ENCODE measurements at places on chromosomes 13 and 19. TPM values are rescaled to one million over a fixed set of nuclear protein-coding genes. Genes with fewer than 3 reads are reported as not detected.

GRCh38 chr19:1235625-1236538 lies 1.9 kb downstream of the CBARP start:
- no peak overlapping the region for H3K27ac ChIP-seq
- H3K27me3 ChIP-seq = no peaks in the 10 kb centered on the region
- no peak overlapping the region for H3K4me3 ChIP-seq

Gene DLL3
- not detected for total RNA-seq

Gene CABP5
- not detected for total RNA-seq

- no peaks in the 10 kb centered on the region for H3K27me3 ChIP-seq
- peaks cover 1% of the 10 kb centered on the region for H3K36me3 ChIP-seq
- peak overlapping the region; percentile 47 for H3K27ac ChIP-seq
- peak overlapping the region; percentile 50 for H3K4me3 ChIP-seq
- DNase-seq = peak; percentile 93
- H3K4me1 ChIP-seq = peaks cover 62% of the 10 kb centered on the region
Observed at GRCh38 chr19:38736036-38736412, 8.2 kb downstream of the CAPN12 start.

Gene ZSCAN4
- not detected for total RNA-seq

Gene TMPRSS9
- total RNA-seq = not detected

- no peaks in the 10 kb centered on the region for H3K27me3 ChIP-seq
- no peak for DNase-seq
- peaks cover 84% of the 10 kb centered on the region for H3K4me1 ChIP-seq
- H3K27ac ChIP-seq = peak overlapping the region; percentile 85
- no peaks in the 10 kb centered on the region for H3K36me3 ChIP-seq
Observed at GRCh38 chr19:13038306-13039210, 43.3 kb downstream of the NFIX start.

Gene PNMA8A
- 2.5 TPM for total RNA-seq

DNA sequence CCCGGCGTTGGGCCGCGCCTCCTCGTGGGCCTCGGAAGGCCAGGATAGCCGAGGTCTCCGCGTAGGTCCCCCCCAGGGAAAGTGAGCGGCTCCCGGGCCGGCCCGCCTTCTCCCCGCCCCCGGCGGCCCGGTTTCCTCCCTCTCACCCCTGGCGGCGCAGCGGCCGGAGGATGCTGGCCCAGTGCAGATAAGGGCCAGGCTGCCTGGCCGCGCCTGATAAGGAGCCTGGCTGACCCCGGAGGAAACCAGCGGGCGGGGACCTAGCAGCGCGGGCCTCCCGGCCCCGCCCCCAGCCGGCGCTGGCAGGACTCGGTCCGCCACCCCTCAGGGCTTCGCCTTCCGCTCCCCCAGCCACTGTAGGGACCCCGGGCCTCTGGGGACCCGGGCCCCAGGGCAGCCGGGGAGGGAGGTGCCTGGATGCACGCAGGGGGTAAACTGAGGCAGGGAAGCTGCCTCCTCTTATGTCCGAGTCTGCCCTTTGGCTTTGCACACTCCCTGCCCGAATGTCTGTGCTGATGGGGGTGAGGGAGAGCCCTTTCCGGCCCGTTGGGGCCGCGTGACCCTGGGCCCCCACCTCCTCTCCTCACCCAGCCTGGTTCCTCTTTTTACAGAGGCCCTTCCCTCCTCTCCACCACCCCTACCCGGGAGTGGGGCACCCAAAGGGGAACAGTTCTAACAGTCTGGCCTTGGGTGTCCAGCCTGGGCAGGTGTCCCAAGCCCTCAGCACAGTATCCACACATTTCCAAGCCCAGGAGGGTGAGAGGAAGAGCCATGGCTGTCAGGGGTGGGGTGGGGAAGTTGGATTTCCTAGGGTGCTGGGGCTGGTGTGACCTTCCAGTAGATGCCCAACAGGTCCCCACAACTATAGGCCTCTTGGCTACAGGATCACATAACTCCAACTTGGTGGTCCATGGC lies at the start of gene LYL1:
LYL1 (minus strand) TSS at position 193 of the 915 bp plus-strand sequence. CDS start 1,687 bp downstream, outside the sequence.
- H3K4me1 ChIP-seq = peaks cover 74% of the 10 kb centered on the region
- H3K36me3 ChIP-seq = no peaks in the 10 kb centered on the region

DNA sequence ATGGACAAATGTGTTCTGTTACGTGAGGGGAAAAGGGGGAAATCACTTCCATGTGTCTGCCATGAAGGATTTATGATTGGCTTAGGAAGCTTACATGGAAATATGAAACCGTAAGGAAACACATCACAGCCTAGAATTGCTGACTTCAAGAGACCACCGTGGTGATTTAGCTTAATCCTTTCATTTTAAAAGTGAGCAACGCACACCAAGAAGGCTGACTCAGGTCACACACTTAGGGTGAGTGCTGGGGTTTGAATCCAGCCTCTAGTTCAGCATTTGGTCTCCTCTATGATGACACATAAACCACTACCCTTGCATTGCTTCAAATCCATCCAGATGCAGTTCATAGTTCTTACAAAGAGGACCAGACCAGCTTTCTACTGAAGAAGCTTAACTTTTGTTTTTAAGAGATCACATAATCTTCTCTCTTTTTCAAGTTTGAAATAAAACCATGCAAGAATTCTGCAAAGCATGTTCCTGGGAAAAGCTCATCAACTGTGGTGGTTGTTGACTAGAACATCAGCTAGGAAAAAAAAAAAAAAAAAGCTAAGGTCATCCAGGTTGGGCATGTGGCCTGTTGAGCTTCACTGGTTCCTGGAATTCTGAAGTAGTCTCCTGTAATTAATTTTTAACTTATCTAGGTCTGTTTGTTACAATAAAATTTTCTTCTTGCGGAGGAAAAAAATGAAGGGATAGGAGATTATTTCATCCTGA lies 60.2 kb upstream of the KL start:
- no peaks in the 10 kb centered on the region for H3K27me3 ChIP-seq
- no peak for DNase-seq
- H3K4me1 ChIP-seq = no peaks in the 10 kb centered on the region
- H3K4me3 ChIP-seq = no peak overlapping the region
- H3K36me3 ChIP-seq = no peaks in the 10 kb centered on the region

Gene IZUMO2
- not detected for total RNA-seq

DNA sequence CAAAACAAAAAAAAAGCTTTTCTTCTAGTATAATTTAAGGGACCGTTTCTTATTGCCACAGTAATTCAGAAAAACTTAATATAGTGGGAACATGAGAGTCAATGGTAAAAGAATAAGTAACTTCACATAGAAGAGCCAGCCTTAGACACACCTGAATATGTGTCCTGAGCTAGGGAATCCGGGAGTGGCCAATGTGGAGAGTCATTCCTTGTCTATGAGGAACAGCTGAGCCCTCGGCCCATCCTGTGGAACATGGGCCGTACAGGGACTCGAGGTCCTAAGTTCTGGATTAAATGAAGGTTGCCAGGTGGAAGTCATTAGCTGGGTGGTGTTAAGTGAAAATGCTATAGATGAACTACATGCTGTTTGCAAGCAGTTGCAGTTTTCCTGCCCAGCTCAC lies 32.2 kb downstream of the EFNB2 start:
- peaks cover 28% of the 10 kb centered on the region for H3K4me1 ChIP-seq
- no peaks in the 10 kb centered on the region for H3K27me3 ChIP-seq
- no peak for DNase-seq
- no peak overlapping the region for H3K4me3 ChIP-seq
- no peaks in the 10 kb centered on the region for H3K36me3 ChIP-seq
- no peak overlapping the region for H3K27ac ChIP-seq

- H3K27me3 ChIP-seq = no peaks in the 10 kb centered on the region
- H3K4me3 ChIP-seq = no peak overlapping the region
- no peak for DNase-seq
Observed at GRCh38 chr13:36352350-36352749, 6.2 kb upstream of the SPART start.

- DNase-seq = no peak
- peaks cover 54% of the 10 kb centered on the region for H3K4me1 ChIP-seq
- peak overlapping the region; percentile 75 for H3K4me3 ChIP-seq
- no peaks in the 10 kb centered on the region for H3K27me3 ChIP-seq
- peaks cover 20% of the 10 kb centered on the region for H3K36me3 ChIP-seq
Observed at GRCh38 chr19:16626796-16627192, 1.2 kb downstream of the MED26 start.

Gene PRR19
- total RNA-seq = not detected

DNA sequence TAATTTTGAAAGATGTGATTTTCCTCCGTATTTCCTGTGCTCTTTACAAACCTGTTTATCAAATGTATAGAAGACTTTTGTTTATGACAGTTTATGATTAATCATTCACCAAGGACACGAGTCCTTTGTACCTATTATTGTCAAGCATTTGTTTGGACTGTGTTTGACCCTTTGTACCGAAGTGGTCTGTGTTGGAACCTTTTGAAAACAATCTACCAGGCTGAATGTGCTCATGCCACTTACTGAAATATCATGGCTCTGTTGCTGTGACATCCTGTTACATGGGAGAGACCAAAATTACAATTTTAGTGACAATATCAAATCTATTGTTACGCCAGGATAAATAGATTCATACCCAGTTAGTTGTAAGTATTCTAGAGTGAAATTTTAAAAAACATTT lies 193.6 kb downstream of the IRS2 start:
- no peaks in the 10 kb centered on the region for H3K36me3 ChIP-seq
- H3K27me3 ChIP-seq = no peaks in the 10 kb centered on the region
- H3K4me1 ChIP-seq = no peaks in the 10 kb centered on the region
- H3K4me3 ChIP-seq = no peak overlapping the region

DNA sequence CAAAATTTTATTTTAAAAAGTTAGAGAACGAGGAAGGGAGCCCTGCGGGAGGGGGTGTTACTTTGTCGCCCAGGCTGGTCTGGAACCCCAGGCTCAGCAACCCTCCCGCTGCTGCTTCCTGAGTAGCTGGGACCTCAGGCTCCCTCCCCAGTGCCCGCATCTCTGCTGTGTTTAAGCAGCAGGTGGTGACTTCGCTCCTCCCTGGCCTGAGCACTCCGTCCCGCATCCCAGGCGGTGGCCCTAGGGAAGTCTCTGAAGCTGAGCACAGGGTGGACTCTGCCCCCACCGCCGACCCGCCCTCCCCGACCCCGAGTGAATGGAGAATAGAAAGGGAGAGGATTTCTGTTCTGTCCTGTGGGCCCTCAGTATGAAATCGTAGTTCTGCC lies 30.5 kb downstream of the ZNF701 start:
- peak overlapping the region; percentile 66 for H3K4me3 ChIP-seq
- DNase-seq = peak; percentile 22
- H3K27ac ChIP-seq = peak overlapping the region; percentile 83
- H3K4me1 ChIP-seq = peaks cover 18% of the 10 kb centered on the region

DNA sequence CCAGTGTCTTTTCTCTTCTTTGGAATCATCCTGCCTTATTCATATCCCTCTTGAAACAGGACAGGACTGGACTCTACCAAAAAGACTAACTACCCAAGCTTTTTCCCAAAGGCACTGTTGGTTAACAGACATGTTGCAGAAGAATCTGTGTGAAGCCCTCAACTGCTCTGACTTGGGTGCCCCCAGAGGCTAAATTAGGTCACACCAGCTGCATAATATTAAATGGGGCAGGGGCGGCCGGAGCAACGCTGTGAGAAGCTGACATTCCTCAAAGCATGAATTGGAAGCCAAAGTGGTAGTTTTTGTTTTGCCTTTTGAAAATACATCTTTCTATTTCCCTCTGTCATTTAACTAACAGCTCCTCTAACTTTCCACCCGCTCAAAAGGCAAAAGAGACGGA lies 185.9 kb downstream of the LHFPL6 start:
- H3K36me3 ChIP-seq = no peaks in the 10 kb centered on the region
- H3K27ac ChIP-seq = peak overlapping the region; percentile 45
- no peak for DNase-seq
- H3K4me3 ChIP-seq = no peak overlapping the region
- H3K4me1 ChIP-seq = peaks cover 13% of the 10 kb centered on the region
- no peaks in the 10 kb centered on the region for H3K27me3 ChIP-seq

Gene FFAR3
- total RNA-seq = not detected

Gene ZNF525
- total RNA-seq = 11.1 TPM

- H3K4me3 ChIP-seq = no peak overlapping the region
- no peak for DNase-seq
- H3K27ac ChIP-seq = no peak overlapping the region
Observed at GRCh38 chr19:5107432-5108122, 138.7 kb downstream of the KDM4B start.

Gene LCP1
- 72.5 TPM for total RNA-seq

GRCh38 chr19:3969435-3970312 lies 1.2 kb downstream of the DAPK3 start:
- peak; percentile 61 for DNase-seq
- H3K27ac ChIP-seq = peak overlapping the region; percentile 97
- peaks cover 49% of the 10 kb centered on the region for H3K4me1 ChIP-seq
- H3K27me3 ChIP-seq = no peaks in the 10 kb centered on the region
- peaks cover 1% of the 10 kb centered on the region for H3K36me3 ChIP-seq

- peaks cover 9% of the 10 kb centered on the region for H3K36me3 ChIP-seq
- H3K4me3 ChIP-seq = peak within 1 kb of the TSS; percentile 81
- H3K27ac ChIP-seq = peak within 1 kb of the TSS; percentile 91
- no peaks in the 10 kb centered on the region for H3K27me3 ChIP-seq
- H3K4me1 ChIP-seq = peaks cover 21% of the 10 kb centered on the region
- DNase-seq = peak; percentile 97
Observed at GRCh38 chr13:20902438-20903163, at the start of gene XPO4. TSS of gene XPO4 (minus strand) at chr13:20902746. CDS start at chr13:20902738, 8 bp downstream.

- no peak overlapping the region for H3K27ac ChIP-seq
- H3K36me3 ChIP-seq = peaks cover 3% of the 10 kb centered on the region
- H3K27me3 ChIP-seq = no peaks in the 10 kb centered on the region
- H3K4me3 ChIP-seq = no peak overlapping the region
- no peak for DNase-seq
Observed at GRCh38 chr19:17058236-17058635, 17.0 kb downstream of the HAUS8 start.

Gene MTUS2
- total RNA-seq = 0.20 TPM

DNA sequence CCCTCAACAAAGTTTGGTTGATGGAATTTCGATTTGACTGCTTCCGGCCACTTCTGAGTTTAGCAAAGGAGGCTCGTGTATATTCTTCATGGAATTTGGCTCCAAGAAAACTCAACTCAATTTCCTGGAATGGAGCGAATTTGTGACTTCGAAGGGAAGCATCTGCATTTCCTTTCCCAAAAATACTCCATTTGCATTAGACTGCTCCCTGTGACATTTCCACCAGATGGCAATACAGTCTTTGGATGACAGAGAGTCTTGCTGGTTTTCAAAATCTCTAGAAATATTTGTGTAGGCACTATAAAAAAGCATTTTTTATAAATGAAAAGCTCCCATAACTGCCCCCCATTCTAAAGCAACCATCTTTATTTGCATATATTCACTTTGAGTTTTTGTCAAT lies 4.1 kb downstream of the C1QTNF9 start:
- H3K27me3 ChIP-seq = no peaks in the 10 kb centered on the region
- H3K4me1 ChIP-seq = no peaks in the 10 kb centered on the region
- H3K4me3 ChIP-seq = no peak overlapping the region
- H3K36me3 ChIP-seq = no peaks in the 10 kb centered on the region

GRCh38 chr19:34645551-34645950 lies 31.4 kb downstream of the SCGB2B2 start:
- H3K36me3 ChIP-seq = no peaks in the 10 kb centered on the region
- no peak overlapping the region for H3K4me3 ChIP-seq
- no peaks in the 10 kb centered on the region for H3K4me1 ChIP-seq
- no peak overlapping the region for H3K27ac ChIP-seq

GRCh38 chr13:34356686-34357434 lies 538.9 kb downstream of the RFC3 start:
- no peak for DNase-seq
- H3K27me3 ChIP-seq = no peaks in the 10 kb centered on the region
- H3K4me1 ChIP-seq = no peaks in the 10 kb centered on the region
- H3K4me3 ChIP-seq = no peak overlapping the region
- no peaks in the 10 kb centered on the region for H3K36me3 ChIP-seq

GRCh38 chr13:30832845-30833332 lies 73.2 kb upstream of the MEDAG start:
- H3K36me3 ChIP-seq = no peaks in the 10 kb centered on the region
- H3K27me3 ChIP-seq = no peaks in the 10 kb centered on the region
- no peaks in the 10 kb centered on the region for H3K4me1 ChIP-seq
- no peak overlapping the region for H3K4me3 ChIP-seq
- H3K27ac ChIP-seq = no peak overlapping the region
